ENCODE measurements at places on chromosomes 13 and 19.

DNA sequence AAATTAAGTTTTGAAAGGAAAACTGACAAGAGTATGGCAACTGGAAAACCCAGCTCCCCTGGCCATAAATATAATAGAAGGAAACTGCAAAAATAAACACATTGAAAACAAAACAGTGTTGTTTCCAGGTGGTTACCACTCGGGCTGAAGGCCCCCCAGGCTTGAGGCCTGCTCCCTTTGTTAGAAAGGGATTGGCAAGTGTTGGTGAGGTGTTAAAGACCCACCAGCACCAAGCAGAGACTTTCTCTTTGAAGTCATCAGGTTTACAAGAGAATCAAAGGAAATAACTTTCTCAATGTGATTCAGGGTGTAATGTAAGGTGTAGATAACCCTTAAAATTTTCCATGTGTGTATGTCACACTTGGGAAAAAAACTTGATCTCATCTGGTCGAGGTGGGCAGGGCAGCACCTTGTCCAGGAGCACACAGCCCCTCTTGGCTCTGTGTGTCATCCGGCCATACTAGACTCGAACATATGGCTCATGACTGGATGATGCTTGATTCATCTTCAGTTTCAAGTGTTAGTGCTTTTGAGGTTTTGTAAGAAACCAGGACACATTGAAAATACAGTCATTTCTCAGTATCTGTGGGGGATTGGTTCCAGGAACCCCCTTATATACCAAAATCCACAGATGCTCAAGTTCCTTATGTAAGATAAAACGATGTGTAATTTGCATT lies 7.8 kb downstream of the ACTN4 start:
- no peak for DNase-seq

DNA sequence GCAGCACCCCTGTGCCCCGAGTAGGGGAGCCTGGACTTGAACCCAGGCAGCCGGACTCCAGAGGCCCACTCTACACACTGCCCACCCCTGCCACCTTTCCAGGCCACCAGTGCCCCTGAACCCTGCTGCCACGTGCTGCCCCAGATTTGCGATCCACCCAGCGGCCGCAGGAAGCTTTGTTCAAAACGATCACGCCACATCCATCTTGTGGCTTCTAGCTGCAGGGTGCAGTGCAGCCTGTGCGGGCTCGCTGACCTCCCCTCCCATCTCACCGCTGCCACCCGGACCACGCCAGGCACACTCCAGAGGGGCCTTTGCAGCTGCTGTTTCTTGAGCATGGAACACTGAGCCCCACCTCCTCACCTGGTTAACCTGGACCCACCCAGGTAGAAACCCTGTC lies 3.8 kb downstream of the RAVER1 start:
- DNase-seq = no peak

DNA sequence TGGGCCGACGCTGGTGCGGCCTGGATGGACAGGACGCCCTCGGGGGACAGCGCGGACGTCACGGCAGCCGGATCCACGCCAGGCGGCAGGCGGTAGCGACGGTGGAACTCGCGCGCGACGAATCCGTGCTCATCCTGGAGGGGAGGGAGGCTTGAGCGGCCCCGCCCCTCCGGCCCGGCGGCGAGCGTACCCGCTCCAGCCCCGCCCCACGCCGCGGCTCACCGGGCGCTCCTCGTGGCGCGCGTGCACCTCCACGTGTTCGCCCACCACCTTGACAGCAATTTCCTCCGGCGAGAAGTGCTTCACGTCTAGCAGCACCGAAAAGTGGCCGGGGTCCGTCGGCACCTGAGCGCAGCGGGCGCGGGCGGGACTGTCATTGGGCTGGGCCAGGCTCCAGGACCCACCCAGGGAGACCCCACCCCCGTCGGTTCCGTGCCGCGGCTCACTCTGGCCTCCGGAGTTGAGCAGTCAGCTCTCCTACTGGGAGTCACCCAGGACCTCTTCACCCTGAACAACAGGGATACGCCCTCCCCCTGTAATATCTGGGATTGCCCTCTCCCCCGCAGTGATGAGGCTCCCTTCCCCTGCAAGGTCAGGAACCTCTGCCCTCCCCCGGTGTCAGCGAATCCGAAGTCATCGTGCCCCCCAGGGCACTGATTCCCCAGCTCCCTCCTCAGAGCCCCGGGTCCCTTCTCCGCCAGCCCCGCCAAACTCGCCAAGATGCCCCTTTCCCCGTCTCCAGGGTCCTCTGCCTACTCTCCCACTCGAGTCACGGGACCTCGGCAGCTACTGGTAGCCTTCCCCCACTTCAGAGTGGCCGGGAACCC lies 1.1 kb downstream of the HSPB6 start:
- DNase-seq = no peak

DNA sequence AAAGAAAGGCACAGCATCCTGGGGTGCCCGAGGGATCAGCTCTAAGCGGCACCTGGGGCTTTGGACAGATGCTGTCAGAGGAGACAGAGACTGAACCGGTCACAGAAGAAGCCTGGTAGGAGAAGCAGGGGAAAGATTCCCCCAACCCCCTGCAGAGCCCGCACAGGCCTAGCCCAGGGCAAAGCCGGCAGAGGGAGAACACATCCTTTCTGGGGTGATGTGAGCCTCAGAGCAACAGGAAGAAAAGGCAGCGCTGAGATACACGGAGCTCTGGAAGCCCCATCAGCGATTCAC lies 101.2 kb downstream of the CRYL1 start:
- no peak for DNase-seq

GRCh38 chr19:48513289-48514122 lies 1.9 kb upstream of the LMTK3 start:
- DNase-seq = no peak

GRCh38 chr19:51689751-51690453 lies 3.2 kb upstream of the SPACA6 start:
- no peak for DNase-seq

GRCh38 chr19:3537438-3538240 lies 1.3 kb upstream of the TEKTIP1 start:
- DNase-seq = no peak

DNA sequence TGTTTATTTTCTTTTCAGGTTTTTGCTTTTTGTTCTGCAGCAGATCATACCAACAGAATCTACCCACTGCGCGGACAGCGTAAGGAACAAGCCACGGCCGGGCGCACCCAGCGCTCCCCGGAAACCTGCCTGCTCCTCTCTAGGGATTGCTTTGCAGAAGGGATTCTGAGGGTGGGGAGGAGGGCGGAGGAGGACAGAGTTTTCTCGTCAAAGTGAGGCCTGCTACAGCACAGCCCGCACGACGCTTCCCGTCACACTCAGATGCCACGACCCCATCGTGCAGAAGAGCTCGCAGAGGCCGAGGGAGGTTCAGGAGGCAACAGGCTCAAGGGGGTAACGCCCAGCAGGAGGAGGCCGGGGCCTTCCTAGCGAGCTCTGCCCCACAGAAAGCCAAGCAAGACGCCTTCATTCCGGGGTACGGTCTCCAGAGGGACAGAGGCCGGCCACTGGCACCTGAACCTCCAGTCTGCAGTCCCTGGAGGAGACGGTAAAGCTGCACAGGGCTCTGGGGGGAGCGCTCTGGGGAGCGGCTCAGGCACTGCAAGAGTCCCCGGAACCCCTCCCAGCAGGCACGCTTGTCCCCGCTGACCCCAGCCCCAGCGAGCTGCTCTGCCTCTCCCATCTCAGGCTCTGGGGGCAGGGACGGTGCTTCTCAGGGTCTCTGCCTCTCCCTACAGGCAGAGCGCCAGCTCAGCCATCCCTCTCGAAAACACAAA lies 6.9 kb downstream of the REXO1 start:
- no peak for DNase-seq

DNA sequence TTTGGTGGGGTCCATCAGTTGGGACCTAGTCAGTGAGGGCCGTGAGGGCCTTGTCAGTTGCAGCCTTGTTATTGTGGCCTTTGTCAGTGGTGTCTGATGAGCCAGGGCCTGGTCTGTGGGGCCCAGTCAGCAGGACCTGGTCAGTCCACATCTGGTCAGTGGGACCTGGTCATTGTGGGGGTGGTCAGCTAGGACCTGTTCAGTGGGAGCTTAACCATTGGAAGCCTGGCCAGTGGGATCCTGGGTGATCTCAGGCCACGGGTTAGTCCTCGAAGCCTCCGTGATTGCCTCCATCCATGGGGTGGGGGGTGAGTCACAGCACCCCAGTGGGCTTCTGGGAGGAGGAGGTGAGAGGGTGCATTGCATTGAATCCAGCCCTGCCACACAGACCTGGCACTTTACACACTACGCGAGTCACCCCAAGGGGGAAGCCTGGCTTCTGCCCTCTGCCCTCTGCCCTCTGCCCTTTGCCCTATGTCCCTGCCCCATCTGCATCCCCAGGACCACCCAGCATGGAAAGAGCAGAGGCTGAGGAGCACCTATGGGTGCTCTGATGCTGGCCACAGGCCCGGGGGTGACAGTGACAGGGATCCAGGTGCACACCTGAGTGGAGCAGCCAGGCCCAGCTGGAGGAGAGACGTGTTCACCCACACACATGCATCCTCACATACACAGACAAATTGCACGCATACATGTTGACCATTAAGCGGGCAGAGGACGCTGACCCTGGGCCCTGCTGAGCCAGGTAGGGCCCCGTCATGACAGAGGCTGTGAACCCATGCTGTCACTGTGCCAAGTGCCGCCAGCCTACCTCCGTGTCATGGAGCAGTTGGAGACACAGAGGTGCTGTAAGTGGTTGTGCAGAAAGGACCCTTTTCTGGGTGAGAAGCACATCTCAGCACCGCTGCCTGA lies 59.8 kb upstream of the TPM4 start:
- DNase-seq = no peak

DNA sequence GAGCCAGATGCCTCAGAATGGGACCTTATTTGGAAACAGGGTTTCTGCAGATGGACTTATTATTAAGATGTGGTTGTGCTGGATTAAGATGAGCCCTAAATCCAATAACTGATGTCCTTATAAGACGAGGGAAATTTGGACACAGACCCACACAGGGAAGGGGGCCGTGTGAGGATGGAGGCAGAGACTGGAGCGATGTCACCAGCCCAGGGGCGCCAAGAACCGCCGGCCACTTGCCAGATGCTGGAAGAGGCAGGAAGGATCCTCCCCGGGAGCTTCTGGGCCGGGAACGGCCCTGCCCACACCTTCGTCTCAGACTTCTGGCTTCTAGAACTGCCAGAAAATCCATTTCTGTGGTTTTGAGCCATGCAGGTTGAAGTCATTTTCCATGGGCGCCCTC lies 26.6 kb downstream of the GNG7 start:
- no peak for DNase-seq

DNA sequence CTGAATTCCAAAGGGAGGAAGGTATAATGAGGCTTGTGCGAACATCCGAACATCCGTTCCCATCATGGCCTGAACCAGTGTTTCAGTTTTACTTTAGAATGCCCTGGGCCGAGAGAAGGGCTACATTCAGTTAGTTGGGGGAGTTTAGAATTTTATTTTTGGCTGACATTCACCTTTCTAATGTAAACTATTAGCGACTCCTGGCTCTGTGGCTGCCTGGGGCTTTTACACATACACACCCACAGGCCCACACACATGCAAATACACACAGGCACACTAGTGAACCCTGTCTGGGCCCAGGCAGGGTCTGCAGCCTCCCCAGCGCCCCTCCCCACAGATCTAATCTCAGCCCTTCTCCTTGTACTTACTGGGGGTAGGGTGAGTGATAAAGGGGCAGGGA lies 6.1 kb downstream of the GAPDHS start:
- DNase-seq = no peak

DNA sequence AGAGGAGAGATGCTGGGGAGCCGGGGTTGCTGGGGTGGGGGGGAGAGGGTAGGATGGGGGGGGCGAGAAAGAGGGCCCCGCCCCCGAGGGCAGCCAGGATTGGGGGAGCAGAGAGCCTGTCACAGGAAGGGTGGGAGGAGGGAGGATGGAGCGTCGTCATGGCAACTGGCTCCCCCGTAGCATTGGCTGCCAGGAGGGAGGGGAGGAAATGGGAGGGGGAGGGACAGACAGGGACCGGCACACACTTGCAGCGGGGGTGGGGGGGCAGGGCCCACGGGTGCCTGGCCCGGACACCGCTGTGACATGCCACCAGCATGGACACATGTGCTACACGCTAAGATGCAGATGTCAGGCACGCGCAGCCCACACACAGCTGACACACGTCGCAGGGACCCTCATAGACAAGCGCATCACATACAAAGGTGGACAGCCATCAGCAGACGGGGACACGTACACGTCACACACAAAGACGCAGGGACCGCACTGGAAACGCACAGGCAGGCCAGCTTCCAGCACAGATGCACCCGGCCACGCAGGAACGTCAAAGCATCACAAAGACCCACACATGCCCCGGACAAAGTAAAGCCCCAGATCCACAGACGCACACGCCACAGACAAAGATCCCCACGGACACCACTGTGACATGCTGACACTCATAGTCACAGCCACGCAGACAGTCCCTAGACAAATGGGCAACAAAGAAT lies at the start of gene LMTK3:
LMTK3 (minus strand) TSS at position 36 of the 704 bp plus-strand sequence. CDS start 259 bp downstream, outside the sequence.
- no peak for DNase-seq

DNA sequence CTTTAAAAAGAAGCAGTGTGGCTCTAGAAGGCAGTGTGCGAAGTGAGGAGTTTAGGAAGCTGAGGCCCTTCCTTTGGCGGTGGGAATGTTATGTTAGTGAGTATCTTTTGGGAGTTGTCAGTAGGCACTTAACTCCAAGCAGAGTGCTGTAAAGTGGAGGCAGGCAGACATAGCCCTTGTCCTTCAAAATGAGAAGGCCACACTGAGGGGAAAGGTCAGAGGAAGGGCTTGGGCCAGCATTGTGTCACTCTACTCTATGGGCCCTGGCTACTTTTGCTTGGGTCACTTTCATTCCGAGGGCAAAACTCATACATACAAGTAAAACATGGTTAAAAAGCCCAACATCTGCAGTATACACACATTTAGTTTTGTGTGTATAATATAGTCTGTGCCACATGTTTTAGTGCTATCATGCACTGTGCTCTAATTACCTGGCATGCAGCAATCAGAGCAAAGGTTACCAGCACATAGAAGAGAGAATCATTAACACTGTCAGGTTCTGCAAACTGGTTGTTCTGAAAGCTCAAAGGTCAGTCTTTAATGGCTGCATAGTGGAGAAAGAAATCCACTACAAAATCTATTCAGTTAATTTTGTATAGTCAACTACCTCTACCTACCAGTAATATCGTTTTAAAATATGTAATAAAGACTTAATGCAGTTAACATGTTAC lies 64.4 kb downstream of the WASF3 start:
- DNase-seq = no peak

GRCh38 chr13:21949818-21950429 lies 279.1 kb downstream of the FGF9 start:
- DNase-seq = no peak

DNA sequence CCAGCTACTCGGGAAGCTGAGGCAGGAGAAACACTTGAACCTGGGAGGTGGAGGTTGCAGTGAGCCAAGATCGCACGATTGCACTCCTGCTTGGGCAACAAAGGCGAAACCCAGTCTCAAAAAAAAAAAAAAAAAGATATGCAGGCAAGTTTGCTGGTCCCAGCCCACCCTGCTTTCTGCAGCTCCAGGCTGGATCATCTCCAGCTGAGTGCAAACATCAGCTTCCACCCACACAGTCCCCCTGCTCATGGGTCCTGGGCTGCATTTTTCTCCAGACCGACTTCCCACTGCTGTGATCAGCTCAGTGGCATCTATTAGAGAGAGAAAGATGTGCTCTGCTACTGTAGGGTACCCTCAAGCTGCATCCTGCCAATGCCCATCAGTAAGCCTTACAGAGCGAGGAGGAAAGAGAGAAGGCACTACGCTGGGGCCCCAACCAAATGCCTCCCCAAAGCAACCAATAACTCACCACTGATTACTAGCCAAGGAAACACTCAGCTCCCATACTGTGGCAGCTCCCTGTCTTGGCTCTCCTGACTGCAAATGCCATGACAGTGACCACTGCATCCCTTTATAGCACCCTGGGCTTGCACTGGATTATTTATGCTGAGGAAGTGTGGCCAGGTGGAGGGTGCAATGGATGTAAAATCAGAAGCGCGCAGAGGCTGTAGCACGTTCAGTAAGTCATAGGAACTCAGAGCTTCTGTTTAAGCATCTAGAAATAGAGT lies 170.9 kb upstream of the ZNF507 start:
- no peak for DNase-seq

GRCh38 chr19:35031072-35031881 lies 1.0 kb downstream of the SCN1B start:
- no peak for DNase-seq
